ENCODE measurements at places on chromosomes 3 and 15.

DNA sequence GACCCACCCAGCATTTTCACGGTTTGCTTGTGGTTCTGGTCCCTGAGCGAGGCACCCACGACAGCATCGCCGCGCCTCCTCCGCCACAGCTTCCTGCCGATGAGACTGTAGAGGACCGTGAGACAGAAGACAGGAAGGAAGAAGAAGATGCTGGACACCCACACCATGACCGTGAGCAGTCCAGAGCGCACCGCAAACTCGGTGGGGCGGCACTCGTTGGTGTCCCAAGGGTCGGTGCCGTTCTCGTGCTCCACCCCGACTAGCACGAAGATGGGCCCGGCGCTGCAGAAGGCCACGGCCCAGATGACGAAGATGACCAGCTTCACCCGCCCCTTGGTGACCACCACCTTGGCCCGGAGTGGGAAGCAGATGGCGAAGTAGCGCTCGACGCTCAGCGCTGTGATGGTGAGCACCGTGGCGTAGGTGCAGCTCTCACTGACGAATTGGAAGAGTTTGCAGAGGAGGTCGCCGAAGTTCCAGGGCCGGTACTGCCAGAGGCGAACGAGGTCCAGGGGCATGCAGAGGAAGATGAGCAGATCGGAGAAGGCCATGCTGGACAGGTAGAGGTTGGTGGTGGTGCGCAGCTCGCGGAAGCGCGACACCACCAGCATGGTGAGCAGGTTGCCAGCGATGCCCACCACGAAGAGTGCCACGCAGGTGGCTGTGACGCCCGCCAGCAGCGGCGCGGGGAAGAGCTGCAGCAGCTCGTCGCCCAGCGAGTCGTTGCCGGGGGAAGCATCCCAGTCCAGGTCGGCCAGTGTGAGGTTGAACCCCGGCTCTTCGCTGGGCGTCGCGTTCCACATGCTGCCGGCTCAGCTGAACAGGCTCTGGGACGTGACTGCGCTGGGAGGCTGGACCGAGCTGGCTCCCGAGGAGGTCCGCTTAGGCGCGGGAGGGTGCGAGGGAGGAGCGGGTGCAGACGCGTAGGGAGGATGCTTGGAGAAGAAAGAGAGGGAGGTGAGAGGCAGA, at the start of gene GHSR:
Gene GHSR, minus strand, starts transcription at position 846 of the 969 bp plus-strand sequence. Its CDS starts 43 bp downstream, at position 803.
- no peak for DNase-seq

- no peak for DNase-seq
Measured at GRCh38 chr3:78605178-78605577, 1162.6 kb downstream of the ROBO1 start.

- no peak for DNase-seq
Measured at GRCh38 chr15:33158366-33158765, 36.1 kb downstream of the FMN1 start.

- no peak for DNase-seq
Measured at GRCh38 chr3:145869958-145870357, 291.0 kb downstream of the PLOD2 start.

DNA sequence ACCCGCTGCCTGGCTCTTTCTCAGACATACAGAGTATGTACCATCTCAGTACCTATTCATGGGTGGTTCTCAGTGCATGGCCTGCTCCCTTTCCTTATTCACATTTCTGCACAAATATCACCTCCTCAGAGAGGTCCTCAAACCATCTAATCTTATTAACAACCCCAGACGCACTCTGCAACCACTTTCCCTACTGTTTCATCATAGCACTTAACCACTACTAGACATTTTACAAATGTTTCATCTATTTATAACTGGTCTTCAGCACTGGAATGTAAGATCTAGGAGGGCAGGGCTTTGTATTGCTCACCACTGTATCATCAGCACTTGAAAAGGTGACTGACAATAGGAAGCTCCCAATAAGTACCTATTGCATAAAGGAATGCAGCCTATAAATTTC, 45.1 kb downstream of the TNIK start:
- no peak for DNase-seq

All from activated T-helper 9 cell treated with anti-CD3 and anti-CD28 coated beads, Interleukin-2, amount 50 U/mL, for 16 hours (primary cell).